ENCODE measurements at places on chromosomes 5 and 9.

DNA sequence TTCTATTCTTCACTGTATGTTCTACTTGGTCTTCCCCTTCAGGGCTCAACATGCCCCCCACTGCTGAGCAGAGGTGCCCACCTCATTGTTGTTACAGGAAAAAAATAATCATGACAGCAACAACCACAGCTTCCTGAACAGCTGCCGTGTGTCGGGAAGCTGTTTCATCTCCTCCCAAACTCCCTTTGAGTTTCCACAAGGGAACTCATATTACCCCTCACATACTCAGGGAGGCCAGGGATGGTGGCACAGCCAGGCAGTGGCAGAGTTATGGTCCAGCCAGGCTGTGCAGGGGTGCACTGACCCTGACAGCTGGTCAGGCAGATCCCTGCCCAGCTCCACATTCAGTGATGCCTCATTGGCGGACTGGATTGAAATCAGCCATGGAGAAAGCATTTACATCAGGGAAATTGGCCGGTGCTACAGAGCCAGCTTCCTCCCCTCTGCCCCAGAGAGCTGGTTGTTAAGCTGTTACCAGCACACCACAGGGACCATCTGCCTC is 37.3 kb downstream of the SARDH start:
- DNase-seq: no peak

DNA sequence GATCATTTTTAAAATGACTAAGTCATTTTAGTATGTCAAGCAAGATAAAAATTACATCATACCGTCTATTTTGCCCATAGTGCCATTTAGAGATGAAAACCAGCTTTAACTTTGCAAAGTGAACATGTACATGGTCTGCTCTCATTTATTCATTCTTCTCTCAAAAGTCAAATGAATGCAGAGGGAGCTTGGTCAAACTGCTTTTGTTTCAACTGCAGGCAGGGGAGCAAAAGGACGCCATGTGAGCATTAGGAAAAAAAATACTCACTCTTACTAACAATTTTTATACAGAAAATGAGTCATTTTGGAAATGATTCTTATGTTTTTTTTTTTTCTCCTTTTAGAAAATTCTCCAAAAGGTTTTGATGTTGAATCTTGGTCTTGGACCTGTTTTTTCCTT is 15.7 kb downstream of the SCGB3A1 start:
- DNase-seq: no peak

- DNase-seq: no peak
Observed at GRCh38 chr5:42274913-42275312, 148.3 kb upstream of the GHR start.

GRCh38 chr5:167716126-167716775 is 575.2 kb upstream of the WWC1 start:
- no peak for DNase-seq

DNA sequence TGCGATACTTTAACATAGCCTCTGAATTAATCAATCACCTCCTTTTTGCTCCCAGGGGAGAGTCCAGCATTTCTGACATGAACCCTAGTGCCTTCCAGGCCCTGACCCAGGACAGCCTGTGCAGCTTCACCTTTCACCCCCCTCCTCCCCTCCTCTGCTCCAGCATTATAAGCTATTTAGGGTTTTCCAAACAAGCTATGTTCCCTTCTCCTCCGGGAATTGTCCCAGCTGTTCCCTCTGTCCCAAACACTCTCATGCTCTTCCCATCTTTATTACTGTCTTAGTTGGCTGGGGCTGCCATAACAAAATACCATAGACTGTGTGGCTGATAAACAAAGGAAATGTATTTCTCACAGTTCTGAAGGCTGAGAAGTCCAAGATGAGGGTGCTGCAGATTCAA is 161.5 kb downstream of the EBF1 start:
- DNase-seq: no peak

GRCh38 chr9:85610074-85610860 is 131.5 kb downstream of the AGTPBP1 start:
- no peak for DNase-seq

DNA sequence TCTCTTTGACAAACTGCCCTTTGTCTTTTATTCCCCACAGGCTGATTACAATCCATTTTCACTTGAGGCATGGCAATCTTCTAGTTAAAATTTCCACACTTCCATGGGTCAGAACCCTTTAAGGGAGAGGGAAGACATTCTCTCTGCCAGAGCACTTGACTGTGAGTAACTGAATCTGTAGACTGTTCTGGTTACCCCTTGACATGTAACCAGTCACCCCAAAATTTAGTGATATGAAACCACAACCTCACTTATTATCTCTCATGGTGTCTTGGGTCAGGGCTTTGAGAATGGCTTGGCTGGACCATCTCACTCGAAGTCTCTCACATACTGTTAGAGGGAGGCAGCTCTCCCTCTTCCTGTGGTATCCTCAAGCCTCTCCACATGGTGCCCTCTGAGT is 14.0 kb downstream of the ITGA2 start:
- DNase-seq: no peak

DNA sequence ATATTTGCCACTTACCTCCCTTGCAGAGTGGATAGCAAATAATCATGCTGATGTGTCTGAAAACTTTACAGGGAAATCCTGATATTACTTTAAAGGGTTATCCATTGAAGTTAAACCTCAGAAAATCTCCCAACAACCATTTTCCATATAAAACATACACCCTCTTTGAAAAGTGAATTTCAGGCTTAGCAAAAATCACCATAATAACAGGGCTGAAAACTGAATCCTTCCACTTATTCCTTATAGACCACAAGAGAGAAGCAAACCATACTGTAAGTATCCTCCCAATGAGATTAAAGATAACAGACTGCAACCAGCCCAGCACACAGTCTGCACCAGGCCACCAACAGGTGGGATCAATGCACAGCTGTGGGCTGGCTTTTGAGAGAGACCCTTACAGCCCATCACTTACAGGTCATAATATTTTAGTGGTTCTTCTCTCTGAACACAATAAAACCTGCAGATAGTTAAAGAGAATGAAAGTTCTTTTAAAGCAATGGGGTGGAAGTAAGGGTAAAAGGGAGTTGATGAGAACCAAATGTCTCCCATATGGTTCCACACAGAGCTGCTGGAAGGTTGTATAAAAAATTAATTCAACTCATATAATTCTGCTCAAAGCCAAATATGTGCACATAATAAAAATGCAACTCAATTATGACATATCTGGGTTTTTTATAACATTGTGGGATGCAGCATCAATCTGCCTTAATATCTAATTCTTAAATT is 376.2 kb upstream of the GRAMD2B start:
- no peak for DNase-seq

GRCh38 chr9:3008091-3008490 is 164.2 kb upstream of the PUM3 start:
- DNase-seq: no peak

- DNase-seq: peak; percentile 49
Observed at GRCh38 chr5:169637549-169638121, 560 bp downstream of the DOCK2 start.

DNA sequence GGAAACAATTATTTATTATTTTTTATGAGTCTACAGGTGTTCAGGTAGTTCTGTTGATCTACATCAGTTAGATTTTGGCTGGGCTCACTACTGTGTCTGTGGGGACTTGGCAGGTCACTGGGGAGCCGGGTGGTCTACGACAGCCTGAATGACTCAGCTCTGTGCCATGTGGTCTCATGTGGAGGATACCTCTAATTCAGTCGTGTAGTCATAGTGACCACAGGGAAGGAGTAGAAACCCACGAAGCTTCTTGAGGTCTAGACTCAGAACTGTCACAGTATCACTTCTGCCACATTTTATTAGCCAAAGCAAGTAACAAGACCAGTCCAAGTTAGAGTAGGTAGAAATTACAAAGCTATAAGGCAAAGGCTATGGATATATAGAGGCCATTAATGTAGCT is 64.7 kb upstream of the GRAMD2B start:
- no peak for DNase-seq
